ENCODE measurements at places on chromosomes 16 and 17.

GRCh38 chr17:76497979-76498875, 3.0 kb downstream of the RHBDF2 start:
- DNase-seq, result no peak

GRCh38 chr17:48121923-48122664, 14.5 kb downstream of the SNX11 start:
- DNase-seq, result no peak

GRCh38 chr16:85375282-85375681, 237.8 kb upstream of the GSE1 start:
- no peak for DNase-seq

- DNase-seq, result no peak
Observed at GRCh38 chr17:57210224-57210553, 46.1 kb upstream of the MSI2 start.

- DNase-seq, result no peak
Observed at GRCh38 chr17:55157165-55157564, 107.6 kb upstream of the HLF start.

- DNase-seq, result no peak
Observed at GRCh38 chr17:58974354-58974753, 132.3 kb downstream of the TRIM37 start.

GRCh38 chr16:28935924-28936783, 4.4 kb downstream of the CD19 start:
- peak; percentile 80 for DNase-seq

GRCh38 chr17:61842899-61843298, 20.4 kb downstream of the BRIP1 start:
- DNase-seq, result no peak

DNA sequence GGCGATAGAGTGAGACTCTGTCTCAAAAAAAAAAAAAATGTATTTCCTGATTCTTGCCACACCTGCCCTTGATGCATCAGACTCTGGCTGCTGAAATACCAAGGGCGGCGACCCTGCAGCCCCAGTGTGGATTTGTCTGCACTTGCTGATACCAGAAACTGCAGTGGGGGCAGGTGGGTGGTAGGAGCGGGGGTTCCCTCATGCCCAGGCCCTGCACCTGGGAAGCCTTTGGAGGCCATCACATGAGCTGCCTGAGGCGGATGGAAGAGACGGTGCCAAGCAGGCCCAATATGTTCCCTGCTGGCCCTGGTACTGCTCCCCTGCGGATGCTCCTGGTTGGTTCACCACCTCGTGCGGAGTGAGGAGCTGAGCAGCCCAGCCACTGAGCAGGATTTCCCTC, 50.6 kb downstream of the MARF1 start:
- no peak for DNase-seq

All from activated naive CD4-positive, alpha-beta T cell treated with anti-CD3 and anti-CD28 coated beads, Interleukin-2, amount 50 U/mL, for 72 hours (primary cell).